Activated CD8-positive, alpha-beta T cell treated with anti-CD3 and anti-CD28 coated beads, Interleukin-2, amount 10 ng/mL, durations not matched to agents 7 days and 5 days (primary cell): ENCODE measurements at places on chromosomes 7 and 10.

GRCh38 chr7:130920122-130920521 lies 186.1 kb upstream of the KLF14 start:
- no peak for DNase-seq

GRCh38 chr10:72736828-72737220 lies 44.9 kb downstream of the MCU start:
- DNase-seq = no peak

DNA sequence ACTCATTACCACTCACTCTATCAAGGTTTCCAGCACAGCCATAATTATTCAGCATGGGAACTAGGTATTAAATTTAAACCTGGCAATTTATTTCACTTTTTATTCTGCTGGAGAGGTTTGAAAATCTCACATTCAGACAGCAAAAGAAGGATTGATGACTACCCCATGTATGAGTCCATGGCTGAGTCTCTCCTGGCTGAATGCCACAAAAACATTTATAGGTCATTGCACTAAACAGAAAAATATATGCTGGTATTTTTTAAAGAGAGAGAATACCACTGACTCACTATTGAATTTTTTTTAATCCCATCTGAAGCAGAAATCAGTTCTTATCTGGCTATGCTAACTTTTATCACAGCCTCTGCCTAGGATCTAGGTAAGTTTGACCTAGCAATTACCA lies 336.3 kb downstream of the PPP1R3A start:
- no peak for DNase-seq

DNA sequence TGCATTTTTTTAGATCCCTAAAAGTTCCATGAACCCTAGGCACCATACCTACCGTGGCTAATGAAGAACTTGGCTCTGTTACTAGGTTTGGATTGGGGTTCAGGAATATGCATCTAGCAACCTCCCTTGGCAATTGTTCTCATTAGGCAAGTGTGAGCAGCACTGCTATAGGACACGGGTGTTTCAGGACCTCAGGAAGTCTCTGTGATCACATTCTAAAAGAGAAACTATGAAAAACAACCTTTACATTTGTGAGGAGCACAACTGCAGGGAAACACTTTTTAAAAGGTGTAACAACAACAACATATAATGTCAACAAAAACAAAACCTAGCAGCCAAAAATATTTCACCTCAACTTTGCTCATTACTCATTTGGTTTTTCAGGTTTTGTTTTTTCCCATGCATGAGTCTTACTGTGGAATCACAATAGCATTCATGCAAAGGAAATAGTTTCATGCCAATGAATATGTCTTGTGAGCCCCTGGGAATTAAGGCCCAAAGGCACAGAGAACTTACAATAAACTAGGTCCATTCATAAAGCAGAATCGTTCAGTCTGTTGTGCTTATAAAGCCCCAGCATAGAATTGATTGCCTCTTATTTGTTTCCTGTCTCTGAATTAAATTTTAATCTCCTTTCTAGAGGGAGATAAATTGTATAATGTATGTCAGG lies 255.7 kb upstream of the DGKB start:
- no peak for DNase-seq

DNA sequence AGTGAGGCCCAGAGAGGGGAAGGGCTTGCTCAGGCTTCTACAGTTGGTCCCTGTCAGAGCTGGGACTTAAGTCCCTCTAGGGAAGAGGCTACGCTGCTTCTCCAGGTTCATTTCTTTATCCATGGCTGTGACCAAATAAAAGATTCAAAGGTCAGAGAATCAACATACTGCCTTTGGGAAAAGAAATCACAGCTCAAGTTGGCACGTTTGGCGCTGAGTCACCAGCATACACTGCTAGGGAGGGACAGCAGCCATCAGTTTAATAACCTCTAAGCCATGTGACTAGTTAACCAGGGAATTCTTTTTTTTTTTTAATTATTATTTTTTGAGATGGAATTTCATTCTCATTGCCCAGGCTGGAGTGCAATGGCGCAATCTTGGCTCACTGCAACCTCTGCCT lies 28.4 kb upstream of the CRHR2 start:
- DNase-seq = no peak

- no peak for DNase-seq
These were observed 79.2 kb downstream of the SRPK2 start for GRCh38 chr7:105309235-105310169.

DNA sequence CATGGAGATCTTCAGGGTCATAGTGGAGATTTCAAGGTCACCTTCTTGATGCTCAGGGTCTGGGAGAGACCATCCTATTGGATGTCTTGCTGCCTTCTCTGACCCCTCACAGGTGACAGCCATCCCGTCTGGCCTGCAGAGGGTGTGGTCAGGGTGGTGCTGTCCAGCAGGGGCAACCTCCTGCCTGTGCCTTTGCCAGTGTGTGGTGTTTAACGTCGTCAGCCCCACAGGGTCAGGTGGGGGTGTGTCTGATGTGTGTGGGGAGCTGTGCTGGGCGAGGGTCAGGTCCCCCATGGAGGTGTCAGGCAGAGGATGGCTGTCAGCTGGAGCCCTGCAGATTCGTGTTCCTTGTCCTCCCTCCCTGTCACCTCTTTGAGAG lies 16.5 kb downstream of the ADCY1 start:
- DNase-seq = no peak

GRCh38 chr10:53904506-53905241 lies 896.4 kb downstream of the PCDH15 start:
- DNase-seq = no peak

DNA sequence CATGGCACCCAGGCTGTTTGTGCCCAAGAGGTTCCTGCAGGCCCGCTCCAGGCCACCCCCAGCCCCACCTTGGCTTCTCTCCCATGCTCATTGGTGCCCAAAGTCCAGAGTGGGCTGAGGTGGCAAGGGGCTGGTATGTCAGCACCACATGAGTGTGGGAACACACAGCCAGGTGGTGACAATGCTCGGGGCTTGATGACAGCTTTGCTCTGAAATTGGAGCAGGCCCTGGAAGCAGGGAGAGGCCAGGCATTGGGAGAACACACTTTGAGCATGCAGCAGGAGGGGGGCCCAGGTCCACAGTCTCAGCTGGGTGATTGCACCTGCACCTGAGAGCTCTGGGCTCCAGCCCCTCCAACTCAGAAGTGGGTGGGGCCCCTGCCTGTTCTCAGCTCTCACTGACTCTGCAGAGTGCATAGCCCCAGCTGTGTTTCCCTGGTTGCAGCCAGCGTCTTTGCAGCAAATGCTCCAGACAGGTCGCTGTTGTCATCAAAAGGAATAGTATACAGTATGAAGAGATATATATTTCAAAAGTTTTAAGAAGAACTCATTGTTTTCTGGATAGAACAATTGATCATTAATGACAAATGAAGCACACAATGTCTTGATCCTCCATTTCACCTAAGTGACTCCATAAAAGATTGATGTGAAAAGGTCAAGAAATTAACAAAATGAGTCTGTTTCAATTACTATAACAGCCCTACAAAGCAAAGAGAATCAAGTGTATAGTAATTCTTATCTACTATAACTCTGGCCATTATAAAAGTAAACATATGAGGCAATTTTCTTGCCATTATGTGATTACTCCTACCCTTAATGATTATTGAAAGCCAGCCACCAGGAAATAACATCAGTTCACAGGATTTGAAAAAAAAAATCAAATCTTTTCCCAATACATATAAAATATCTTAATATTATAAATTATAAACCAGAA lies 848.1 kb downstream of the PCDH15 start:
- no peak for DNase-seq

DNA sequence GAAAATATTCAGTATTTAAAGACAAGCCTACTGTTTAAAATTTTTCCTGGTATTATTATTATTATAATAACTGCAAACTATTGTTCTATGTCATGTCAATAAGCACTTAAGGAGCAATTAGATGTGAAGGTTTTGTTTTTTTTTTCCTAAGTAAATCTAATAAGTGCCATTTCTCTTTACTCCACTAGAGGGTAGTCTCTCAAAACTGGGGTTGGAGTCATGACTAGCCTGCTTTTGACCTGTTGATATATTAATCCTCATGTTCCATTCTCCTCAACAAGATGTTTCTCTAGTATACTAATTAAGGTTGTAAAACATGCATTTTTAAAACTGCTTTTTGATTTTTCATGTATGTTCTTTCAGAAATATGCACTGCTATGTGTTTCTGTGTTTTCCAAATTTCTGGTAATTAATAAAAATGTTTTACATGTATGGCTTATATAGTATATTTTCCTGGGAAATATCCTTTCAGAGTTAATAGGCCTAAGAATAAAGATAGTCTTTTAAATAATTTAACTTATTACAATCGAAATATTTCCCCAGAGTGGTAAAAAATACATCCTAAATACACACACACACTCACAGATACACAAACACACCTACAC lies 1.0 kb upstream of the LRRN3 start:
- DNase-seq = no peak

DNA sequence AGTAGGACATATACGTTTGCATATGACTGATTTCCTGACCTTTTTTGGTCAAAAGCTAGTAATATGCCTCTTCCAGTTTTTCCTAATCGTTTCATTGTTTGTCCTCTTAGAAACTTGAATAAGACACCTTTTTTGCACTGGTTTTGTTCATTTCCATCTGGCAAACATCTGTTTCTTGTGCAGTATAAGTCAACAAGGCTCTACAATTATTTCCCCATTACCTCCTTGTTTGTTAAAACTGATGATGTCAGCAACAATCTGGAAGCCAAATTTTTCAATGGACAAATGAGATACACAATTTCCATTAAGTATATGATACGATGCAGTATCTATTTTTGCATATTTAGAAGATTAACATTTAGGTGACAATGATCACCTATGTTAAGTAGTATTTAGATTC lies 148.8 kb downstream of the NRBF2 start:
- DNase-seq = no peak

DNA sequence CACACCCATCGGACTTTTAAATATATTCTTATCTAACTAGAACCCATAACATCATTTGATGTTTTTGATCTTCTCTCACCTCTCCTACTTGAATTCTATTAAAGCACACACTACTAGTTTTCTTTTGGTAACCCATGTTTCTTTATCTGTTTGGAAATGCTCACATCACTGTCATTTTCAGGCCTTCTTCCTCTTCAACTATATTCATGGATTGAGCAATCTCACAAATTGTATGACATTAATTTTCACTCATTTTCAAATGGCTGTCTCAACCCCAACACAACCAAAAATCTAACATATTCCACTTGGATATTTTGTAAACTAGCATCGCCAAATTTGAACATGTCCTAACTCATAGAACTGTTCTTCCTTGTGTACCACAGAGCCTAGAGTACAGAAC lies 488.0 kb upstream of the SEMA3A start:
- no peak for DNase-seq

DNA sequence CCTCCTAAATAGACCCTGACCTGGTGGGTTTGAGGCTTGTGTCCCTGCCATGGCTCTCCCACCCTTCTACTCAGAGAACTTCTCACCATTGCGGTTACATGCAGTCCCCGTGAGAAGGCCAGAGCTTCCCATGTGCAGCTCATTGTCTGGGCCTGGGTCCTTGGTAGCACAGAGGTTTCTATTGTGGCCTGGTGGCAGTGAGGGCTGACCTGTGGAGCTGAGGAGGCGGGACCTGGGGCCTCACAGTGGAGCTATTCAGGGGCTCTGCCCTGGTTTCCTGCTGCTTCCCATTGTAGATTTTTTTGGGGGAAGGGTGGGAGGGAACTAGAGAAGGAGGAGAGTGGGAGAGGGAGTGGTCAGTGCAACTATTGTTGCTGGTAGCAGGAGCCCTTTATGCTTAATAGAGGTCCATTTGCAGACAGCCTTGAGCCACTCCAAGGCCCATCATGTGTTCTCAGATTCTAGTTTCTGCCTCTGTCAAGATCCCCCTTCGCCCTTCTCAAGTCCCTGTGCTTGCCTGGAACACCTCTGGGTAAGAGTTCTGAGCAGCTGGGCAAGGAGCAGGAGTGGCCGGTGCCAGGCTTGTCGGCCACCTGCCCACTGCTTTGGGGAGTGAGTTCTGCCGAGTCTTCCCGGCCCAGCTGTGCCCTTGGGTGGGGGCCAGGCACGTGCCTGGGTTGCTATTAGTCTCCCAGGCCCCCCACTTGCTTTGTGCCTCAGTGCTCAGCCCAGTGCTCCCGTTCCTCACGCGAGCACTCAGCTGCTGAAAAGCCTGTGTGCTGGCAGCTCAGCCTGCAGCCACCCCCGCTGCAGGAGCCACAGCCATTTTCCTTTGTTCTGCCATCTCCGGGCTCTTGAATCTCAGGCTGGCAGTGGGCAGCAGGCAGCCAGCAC lies 10.7 kb downstream of the TSPAN14 start:
- no peak for DNase-seq

DNA sequence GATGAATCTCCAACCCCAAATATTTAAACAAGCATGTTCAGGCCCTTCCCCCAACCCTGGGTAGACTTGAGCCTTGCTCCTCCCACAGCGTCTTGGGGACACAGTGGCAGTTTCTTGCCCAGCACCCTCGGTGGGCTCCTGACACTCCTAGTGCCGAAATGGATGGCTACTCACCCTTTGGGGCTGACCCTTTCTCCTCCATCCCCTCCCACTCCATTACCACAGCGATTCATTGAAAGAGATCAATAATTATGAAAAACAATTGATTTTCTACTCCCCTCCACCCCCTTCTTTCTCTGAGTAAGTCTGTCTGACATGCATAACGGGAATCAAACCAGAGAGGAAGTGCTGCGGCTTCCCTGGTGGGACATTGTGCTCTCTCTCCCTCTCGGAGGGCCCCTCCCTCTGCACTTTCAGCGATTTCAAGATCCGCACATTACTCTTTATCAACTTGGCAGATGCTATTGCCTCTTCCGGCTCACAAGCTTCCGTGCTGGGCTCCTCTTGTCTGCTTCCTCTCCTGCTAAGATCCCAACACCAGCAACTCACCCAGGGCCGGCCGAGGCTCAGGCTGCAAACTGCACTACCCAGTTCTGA lies 79.0 kb upstream of the PLXNA4 start:
- DNase-seq = peak; percentile 82

DNA sequence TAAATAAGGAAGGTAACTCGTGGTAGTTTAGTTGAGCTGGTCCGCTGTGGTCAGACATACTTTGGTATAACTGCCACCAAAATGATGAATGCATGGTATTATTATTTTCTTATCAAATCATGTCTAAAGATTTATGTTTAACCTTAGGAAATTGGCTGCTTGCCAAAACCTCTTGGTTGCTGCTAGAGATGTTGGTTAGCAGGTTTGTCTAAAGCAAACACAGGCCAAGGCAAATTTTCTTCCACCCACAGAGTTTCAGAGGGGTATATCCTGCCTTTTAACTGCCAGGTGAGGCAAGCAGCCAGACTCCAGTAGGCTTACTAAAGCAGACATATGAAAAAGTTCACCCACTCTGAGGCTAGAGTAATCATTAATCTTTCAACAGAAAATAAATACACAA lies 101.4 kb downstream of the SEMA3E start:
- no peak for DNase-seq

GRCh38 chr7:11466517-11467105 lies 365.4 kb downstream of the THSD7A start:
- DNase-seq = no peak

GRCh38 chr10:73413108-73413527 lies 740 bp downstream of the ANXA7 start:
- DNase-seq = peak; percentile 71

GRCh38 chr7:139901901-139902300 lies 72.8 kb downstream of the TBXAS1 start:
- peak; percentile 5 for DNase-seq

GRCh38 chr10:78313636-78314035 lies 280.0 kb downstream of the RPS24 start:
- no peak for DNase-seq
